ENCODE measurements at places on chromosomes 3 and 15. TPM values are rescaled to one million over a fixed set of nuclear protein-coding genes. Genes with fewer than 3 reads are reported as not detected.
A peak's percentile ranks its signal among the peaks of the same experiment; 100 is the strongest.

- DNase-seq, result no peak
Observed at GRCh38 chr3:119015942-119016341, 18.7 kb downstream of the IGSF11 start.

The RTP1 gene
- total RNA-seq, result not detected

The UBE2E2 gene
- 45.6 TPM for total RNA-seq

- no peak for DNase-seq
Observed at GRCh38 chr15:71302861-71303410, 187.7 kb downstream of the THSD4 start.

DNA sequence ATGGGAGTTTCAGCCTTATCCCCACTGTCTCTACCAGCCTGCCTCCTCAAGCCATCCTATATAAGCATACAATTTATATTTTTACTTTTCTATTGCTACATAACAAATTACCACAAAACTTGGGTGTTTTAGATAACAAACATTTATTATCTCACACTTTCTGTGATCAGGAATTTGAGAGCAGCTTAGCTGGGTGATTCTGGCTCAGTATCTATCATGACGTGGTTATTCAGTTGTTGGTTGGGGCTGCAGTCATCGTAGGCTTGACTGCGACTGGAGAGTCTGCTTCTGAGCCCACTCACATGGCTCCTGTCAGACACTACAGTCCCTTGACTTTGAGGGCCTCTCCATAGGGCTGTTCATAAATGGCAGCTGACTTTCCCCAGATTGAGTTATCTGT lies 20.7 kb downstream of the PARP15 start:
- DNase-seq, result no peak

DNA sequence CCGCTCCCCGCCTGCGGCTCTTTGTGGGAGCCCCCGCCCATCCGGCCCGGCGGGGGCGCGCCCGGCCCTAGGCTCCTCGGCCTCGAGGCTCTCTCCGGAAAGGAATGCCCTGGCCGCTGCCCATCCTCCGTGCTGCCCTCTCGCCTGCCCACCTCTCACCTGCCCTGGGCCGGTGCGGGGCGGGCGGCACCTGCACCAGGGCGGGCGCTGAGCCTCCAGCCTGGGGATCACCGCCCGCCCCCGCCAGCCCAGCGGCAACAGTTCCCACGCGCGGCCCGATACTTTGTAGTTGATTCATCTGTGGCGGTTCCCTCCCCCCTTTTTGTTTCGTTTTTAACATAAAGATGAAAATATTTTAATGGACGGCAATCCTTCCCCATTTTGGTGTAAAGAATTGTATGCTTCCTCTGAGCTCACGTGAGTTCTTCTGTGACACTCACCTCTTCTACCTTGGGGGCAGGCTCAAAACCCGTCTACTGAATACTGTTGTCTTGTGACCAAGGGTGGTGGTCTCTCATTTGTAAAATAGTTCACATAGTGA lies 1.9 kb downstream of the KLF13 start:
- no peak for DNase-seq

The GPR149 gene
- total RNA-seq, result not detected

The STRA6 gene
- total RNA-seq, result not detected

The GCNT3 gene
- 0.05 TPM for total RNA-seq

The PAK6 gene
- total RNA-seq, result 10.1 TPM

The ACAN gene
- total RNA-seq, result 0.52 TPM

The XCR1 gene
- 0.08 TPM for total RNA-seq

DNA sequence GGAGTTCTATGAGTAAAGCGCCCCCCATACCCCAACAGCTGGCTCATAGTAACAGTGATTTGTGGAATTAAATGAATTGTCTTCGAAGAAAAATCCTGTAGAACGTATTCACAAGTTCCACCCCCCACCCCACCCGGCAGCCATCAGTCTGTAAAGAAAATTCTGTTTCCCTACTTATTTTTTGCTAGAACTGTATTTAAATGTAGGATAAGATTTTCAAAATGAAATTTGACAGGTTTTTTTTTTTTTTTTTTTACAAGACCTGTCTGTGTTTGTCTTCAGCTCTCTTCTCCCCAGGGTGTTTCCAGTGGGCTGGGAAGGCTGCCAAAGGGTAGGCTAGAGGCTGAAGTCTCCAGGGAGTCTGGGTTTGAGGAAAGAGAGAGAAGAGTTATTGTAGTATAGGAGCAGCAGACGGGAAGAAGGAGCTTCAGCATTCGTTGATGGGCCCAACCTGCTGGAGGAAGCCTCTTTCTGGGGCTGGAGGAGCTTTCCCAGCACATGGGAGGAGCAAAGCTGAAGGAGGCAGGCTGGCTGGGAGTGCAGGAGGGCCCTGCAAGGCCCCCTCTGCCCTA lies 130.6 kb upstream of the SEMA6D start:
- DNase-seq, result peak; percentile 37

The GP9 gene
- total RNA-seq, result not detected

GRCh38 chr3:11157421-11157820 lies 3.1 kb downstream of the HRH1 start:
- DNase-seq, result no peak

The KCNMB2 gene
- 9.8 TPM for total RNA-seq

The FGF7 gene
- 43.6 TPM for total RNA-seq

DNA sequence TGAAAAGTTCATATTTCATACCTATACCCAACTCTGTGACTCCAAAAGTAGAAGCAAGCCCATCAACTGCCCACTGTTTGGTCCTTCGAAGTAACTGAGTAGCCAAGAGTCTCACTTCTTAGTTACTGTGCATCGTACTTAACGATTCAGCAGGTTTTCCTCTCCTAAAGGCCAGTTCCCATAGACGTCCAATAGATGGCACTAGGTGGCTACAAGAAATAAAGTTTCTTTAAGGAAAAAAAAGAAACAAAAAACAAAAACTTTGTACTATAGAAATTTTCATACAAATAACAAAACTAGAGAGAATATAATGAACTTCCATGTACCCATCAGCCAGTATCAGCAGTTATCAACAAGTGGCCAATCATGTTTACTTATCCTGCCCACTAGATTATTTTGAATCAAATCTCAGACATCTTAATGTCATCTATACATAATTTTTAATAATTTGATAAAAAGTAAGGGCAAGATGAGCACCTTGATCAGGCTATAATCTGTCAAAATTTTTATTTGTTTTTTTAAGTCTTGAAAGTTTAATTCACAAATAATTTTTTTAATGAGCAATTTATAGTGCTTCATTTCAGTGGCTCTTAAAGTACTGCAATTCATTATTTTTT lies 63.8 kb upstream of the ACP3 start:
- DNase-seq, result no peak

- DNase-seq, result no peak
Observed at GRCh38 chr3:83559082-83559481, 1399.7 kb upstream of the CADM2 start.

- DNase-seq, result no peak
Observed at GRCh38 chr3:133448478-133449122, 48.7 kb downstream of the BFSP2 start.

GRCh38 chr3:67376416-67376815 lies 278.0 kb downstream of the SUCLG2 start:
- DNase-seq, result no peak

DNA sequence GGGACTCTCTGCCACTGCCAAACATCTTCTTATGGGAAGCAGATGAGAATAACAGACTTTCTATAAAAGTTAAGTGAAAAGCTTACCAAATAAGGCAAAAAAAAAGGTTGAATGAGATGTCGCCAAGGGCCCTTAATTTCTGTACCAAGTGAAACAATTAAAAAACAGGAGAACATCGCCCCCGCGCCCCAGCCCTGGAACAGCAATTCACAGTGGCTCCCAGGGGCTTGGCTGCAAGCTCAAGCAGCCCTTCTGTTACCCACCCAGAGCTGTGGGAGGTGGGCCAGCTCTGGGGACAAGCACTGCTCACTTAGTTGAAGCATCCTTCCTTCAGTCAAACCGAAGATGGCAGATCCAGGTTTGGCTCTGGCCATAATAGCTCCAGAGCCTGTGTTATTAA lies 208.0 kb downstream of the ERC2 start:
- no peak for DNase-seq

DNA sequence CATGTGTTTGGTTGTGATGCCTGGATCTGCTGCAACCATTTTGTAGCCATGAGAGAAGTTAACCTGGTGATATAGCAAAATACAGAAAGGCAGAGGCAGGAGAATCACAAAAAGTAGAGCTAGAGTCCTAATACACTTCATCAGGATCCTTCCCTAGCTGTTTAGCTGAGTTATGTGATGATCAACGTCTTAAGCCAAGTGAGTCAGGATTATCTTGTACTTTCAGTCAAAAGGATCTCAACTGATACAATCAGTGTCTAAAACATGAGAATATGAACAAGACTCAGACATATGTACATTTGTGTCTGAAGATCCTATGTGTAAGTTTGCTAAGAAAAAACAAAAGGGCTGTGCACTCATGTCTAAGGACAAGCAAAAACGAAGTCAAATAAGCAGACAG lies 236.9 kb downstream of the NTRK3 start:
- DNase-seq, result no peak

The TEX55 gene
- not detected for total RNA-seq

GRCh38 chr3:12438318-12438717 lies 46.0 kb upstream of the TSEN2 start:
- DNase-seq, result no peak

DNA sequence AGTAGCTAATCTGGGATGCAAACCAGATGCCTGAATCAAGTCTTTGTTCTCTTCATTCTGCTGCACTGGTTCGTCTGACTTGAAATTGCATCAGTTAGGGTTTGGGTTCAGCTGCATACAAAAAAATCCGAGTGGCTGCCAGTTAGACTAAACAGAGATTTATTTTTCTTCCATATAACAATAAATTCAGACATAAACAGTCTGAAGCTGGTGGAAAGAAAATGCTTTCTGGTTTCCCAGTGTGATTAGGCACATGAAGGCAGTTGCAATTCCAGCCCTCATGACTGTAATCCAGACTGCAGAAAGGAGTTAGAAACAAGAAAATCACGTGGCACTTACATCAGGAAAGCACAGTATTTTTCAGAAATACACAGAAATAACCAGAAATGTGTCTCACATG lies 930.7 kb downstream of the MCTP2 start:
- DNase-seq, result no peak

GRCh38 chr3:7307410-7307809 lies 446.5 kb downstream of the GRM7 start:
- DNase-seq, result no peak

- DNase-seq, result no peak
Observed at GRCh38 chr3:65758876-65759598, 279.7 kb downstream of the MAGI1 start.

The ONECUT1 gene
- not detected for total RNA-seq

DNA sequence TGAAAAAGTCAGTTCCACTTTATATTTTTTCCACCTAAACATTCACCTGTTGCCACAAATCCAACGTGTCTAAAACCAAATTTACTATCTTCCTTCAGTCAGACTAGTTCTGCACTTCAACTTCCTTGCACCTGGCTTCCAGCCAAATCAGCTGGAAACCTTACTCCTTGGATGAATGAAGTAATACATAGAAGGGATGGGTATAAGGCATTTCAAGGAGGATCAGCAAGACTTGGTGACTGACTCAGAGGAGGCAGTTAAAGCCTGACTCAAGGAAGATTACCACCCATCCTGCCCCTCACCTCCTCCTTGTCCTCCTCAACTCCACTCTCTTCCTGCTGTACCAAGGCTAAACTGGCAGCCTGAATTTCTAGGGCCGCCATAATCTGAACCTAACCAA lies 37.1 kb downstream of the QTRT2 start:
- DNase-seq, result peak; percentile 51

DNA sequence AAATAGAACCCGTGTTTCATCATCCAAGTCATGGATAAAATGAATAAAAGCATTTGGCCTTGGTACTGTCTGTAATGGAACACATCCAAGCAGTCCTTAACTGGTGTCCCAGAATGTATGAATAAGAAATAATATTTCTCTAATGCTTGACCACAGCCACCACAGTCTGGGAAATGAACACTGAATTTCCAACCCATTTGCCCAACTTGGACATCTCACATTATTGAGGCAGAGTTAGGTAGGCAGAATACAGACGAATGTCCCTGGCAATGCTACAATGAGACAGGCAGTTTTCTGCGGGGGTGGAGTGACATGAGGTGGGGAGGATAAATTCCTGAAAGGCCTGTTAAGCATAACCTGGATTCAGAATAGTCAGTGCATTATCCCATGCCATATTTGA lies 245.7 kb downstream of the ZIC1 start:
- no peak for DNase-seq

- peak; percentile 51 for DNase-seq
Observed at GRCh38 chr3:39447637-39448483, 19.6 kb upstream of the MOBP start.

GRCh38 chr3:124277144-124277890 lies 285.4 kb upstream of the ROPN1 start:
- peak; percentile 50 for DNase-seq

The GOLGA6B gene
- total RNA-seq, result not detected

- no peak for DNase-seq
Observed at GRCh38 chr3:157148196-157148889, 11.6 kb downstream of the CCNL1 start.

The EPHA3 gene
- total RNA-seq, result 8.1 TPM

DNA sequence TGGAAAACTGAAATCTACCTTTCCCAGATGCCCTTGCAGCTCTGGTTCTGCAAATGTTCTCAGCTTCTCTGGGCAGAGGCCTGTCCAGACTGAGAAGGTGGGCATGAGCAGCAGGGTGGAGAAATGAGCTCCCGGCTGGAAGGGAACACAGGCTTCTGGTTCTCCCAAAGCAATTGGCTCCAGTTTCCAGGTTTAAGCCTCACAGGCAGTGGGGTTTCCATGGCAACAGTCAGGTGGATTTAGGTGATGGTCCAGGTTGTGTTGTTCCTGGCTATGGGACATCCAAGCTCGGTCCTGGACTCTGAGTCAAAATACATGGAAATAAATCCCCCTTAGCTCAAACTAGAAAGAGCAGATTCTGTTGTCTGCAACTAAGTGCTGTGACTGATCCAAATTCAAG lies 94.6 kb upstream of the IQSEC1 start:
- DNase-seq, result no peak

DNA sequence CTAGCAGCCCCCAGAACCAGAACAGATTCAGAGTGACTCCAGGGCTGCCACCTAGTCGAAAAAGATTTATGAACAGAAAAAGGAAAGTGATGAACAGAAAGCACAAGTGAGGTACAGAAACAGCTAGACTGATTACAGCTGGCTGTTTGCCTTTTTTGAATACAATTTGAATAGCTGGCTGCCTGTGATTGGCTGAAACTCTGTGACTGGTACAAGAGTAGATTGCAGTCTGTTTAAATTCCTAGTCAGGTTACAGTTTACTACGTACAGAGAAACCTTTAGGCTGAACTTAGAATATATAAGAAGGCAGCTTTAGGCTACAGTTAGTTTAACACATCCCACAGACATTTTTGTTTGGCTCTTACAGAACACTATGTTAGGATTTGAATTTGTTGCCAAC lies 10.0 kb downstream of the CCDC13 start:
- no peak for DNase-seq

The FEZF2 gene
- total RNA-seq, result not detected

GRCh38 chr15:88574655-88575054 lies 28.2 kb upstream of the DET1 start:
- no peak for DNase-seq

The PLXNB1 gene
- 43.3 TPM for total RNA-seq

- no peak for DNase-seq
Observed at GRCh38 chr15:94723801-94724200, 492.4 kb downstream of the MCTP2 start.
